ENCODE measurements at places on chromosomes 2 and 18.
A peak's percentile ranks its signal among the peaks of the same experiment; 100 is the strongest.

- peak; percentile 94 for DNase-seq
These were observed 134.9 kb downstream of the MAP3K20 start for GRCh38 chr2:173210270-173211196.

DNA sequence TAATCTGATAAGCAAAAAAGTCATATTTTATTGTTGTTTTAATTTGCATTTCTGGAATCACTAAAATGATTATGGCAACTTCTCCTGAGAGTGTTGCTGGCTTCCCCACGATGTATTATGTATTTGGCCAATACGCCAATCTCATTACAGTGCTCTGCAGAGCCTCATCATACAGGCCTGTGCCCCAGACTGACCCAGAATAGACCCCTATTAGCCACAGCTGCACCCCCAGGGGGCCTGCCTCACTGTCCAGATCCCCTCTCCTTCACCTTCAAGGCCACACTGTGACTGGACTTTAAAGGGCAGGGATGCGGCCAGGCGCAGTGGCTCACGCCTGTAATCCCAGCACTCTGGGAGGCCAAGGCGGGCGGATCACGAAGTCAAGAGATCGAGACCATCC is 17.4 kb upstream of the COX7A2L start:
- no peak for DNase-seq

GRCh38 chr2:203559641-203560040 is 24.5 kb upstream of the RAPH1 start:
- no peak for DNase-seq

- DNase-seq = no peak
These were observed 25.3 kb upstream of the TNP1 start for GRCh38 chr2:216885117-216885553.

GRCh38 chr2:23513245-23513871 is 128.4 kb downstream of the KLHL29 start:
- peak; percentile 87 for DNase-seq

GRCh38 chr2:181471783-181472182 is 14.6 kb downstream of the ITGA4 start:
- no peak for DNase-seq

DNA sequence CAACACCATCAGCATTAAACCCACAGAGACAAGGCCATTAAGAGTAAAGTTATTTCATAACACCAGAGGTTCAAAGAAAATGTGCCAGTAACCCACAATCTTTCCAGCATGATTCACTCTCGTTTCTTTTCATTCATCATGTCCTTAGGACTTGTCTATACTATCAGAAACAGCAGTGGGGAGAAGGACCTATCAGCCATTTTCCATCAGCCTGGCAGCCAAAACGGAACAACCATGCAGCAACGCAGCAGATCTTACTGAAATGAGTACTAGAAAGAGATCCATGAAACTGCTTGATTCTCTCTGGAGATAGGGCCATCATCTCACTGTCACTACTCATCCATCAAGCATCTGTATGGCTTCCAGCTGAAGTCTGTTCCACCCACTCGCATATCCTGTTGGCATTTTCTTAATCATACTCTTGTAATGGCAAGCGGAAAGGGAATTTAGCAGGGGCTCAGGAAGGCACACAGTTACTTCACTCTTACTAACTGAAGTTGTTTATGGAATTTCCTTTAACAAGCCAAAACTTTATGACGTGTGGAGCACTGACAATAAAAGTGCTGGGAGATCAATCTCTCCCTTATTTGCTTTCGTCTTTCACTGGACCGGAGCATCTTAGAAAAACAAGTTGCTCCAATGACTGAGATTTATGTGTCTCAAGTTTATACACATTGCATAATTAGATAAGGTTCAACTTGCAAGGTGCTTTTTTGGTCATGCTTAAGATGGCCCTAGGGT is 69.7 kb downstream of the EPHA4 start:
- DNase-seq = no peak

DNA sequence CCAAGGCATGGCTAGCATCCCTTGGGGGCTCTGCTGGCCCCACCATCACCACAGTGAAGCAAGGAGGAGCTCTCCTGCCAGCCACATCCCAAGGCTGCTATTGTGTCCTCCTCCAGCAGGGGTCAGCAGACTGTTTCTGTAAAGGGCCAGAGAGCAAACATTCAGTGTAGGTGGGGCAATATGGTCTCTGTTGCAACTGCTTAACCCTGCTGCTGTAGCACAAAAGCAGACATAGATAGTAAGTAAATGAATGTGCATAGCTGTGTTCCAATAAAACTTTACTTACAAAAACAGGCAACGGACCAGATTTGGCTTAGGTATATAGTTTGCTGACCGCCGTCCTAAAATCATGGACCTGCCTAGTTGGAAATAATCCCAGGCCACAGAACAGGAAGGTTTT is 36.4 kb upstream of the ZBTB7C start:
- peak; percentile 88 for DNase-seq
